CD8-positive, alpha-beta memory T cell (primary cell): ENCODE measurements at places on chromosomes 11 and 22.

DNA sequence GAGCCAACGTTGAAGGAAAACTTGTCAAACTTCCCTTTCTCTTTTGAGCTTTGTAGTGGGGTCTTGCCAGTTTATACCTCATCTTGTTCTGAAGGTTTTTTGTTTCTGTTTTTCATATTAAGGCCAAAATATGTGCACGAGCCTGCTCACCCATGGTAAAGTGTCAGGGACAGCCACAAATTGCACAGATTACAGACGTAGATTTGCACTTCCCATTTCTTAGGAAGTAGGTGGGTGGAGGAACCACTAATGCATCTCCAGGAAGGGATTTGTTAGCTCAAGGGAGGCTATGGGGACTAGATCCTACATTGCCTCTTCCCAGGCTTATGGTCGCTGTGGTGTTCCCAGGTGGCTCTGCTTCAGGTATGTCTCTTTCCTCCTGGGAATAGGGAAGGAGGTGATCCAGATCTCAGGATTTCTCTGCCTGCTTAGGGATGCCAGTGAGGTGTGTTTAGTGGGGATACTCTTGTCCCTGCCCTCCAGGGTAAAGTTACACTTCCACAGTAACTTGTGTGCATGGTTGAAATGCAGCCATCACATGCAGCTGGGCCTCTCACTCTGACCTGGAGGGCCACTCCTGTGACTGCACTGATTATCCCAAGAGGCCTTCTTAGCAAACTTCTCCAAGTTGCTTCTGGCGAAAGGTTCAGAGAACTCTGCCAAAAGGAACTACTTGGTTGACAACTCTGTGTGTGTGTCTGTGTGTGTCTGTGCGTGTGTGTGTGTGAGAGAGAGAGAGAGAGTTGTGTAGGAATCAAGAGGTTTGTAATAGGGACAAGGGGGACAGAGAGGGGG, 9.8 kb downstream of the PPFIBP2 start:
- DNase-seq = no peak
- no peak overlapping the region for H3K4me3 ChIP-seq
- no peaks in the 10 kb centered on the region for H3K36me3 ChIP-seq
- H3K27ac ChIP-seq = no peak overlapping the region
- H3K27me3 ChIP-seq = no peaks in the 10 kb centered on the region

DNA sequence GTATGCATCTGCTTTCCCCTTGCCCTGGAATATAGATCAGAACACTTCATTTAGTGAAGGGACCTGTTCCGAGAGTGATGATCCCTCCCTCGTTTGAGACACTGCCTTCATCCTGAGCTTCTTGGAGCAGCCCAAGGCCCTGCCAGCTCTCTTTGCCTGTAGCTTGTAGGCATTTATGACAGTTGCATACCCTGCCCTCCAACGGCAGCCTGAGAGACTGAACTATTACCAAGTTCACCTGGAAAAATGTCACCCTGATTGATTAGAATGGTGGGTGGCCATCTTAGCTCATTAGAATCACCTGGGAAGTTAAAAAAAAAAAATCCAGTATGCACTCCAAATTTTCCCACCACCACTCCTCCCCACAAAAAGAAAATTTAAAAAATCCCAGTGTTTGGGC, 1.5 kb downstream of the MICAL3 start:
- no peaks in the 10 kb centered on the region for H3K36me3 ChIP-seq
- H3K27me3 ChIP-seq = peaks cover 13% of the 10 kb centered on the region
- no peak overlapping the region for H3K4me3 ChIP-seq
- DNase-seq = no peak

DNA sequence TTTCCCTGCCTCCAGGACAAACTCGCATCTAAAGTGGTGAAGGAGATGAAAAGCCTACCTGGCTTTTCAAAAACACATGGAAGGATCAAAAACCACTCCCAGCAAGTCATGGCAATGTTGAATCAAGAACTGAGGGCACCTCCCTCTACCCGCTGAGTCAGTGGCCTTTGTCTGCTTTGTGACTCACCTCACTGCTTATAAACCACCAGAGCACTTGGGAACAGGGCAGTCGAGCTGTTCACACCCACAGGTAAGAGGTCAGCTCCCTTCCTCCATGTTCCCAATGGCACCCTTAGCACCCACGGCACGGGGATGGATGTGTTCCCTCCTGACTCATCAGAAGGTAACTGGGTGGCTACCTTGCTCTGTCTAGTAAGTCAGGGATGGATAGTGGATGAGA, 21.7 kb downstream of the TENM4 start:
- H3K27ac ChIP-seq = no peak overlapping the region
- H3K27me3 ChIP-seq = no peaks in the 10 kb centered on the region
- no peak overlapping the region for H3K4me3 ChIP-seq
- no peaks in the 10 kb centered on the region for H3K4me1 ChIP-seq
- DNase-seq = no peak

GRCh38 chr11:96506953-96507354, 117.1 kb downstream of the JRKL start:
- no peak for DNase-seq
- H3K36me3 ChIP-seq = no peaks in the 10 kb centered on the region
- no peak overlapping the region for H3K27ac ChIP-seq
- no peak overlapping the region for H3K4me3 ChIP-seq

DNA sequence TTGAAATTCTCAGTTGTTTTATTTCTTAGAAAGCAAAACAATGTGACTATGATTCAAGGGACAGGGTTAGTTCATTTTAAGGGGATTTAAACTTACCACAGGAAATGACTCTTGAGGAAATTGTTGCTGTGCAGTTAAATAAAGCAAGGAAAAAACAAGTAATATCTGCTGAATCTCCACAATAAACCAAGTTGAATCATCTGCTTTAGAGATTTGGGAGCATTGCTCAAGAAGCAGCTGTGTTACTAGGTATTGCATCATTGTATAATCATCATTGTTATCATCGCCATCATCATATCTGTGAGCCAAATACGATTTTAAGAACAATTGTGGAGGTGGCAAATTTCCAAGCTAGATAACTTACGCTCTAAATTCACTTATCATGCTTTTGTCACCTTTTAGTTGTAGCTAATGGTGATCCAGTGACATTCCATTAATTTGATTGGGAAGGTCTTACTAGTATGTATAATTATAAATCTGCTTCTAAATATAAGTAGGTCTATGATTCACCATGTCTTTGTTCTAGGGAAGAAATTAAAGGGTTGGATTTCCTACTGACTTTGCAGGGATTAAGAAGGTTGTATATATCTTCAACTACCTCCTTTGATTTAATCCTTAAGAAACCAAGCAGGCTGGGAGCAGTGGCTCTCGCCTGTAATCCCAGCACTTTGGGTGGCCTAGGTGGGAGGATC, 19.9 kb downstream of the MMP10 start:
- H3K27ac ChIP-seq = no peak overlapping the region
- H3K4me1 ChIP-seq = no peaks in the 10 kb centered on the region
- no peak for DNase-seq
- no peak overlapping the region for H3K4me3 ChIP-seq

GRCh38 chr22:48424661-48425060, 1403.0 kb downstream of the BRD1 start:
- no peaks in the 10 kb centered on the region for H3K27me3 ChIP-seq
- H3K4me3 ChIP-seq = no peak overlapping the region
- no peaks in the 10 kb centered on the region for H3K4me1 ChIP-seq

DNA sequence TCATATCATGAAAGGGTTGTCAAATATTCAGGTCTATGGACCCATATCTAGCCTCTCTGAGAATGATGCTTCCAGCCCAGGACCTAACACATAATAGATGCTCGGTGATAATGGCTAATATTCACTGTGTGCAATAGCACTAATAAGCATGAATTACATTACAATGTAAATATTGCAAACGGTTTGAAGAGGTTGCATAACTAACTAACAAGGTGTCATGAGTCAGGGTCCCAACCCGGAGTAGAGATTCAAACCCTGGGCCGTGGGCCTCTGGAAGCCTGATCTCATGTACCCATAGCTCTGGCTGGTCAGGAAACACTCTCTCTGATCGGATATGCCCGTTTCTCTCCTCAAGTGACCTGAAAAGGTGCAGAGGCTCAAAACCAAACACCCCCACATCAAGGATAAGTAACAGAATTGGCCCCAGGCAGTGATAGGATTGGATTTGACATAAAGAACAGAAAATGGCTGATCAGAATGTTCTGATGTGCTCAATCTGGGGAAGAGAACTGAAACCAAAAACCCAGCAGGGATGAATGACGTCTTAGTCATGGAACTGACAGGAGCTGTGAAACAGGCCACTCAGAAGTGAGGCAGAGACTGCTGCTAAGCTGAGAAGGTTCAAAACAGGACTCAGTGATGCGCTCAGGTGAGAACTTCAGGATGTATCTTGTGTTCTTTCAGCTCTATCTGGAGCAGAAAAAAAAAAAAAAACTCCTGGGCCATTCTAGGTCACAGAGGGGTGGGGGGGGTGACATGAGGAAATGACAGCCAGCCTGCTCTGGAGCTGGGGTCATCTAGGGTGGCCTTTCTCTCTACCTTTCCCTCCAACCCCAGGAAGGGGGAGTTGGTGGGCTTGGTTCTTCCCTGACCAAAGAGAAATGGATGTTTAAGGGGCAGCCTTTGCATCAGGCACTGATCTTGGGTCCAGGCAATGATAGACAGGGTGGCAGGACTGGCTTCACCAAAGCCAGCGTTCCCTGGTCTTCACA, 6.6 kb upstream of the KCTD17 start:
- H3K36me3 ChIP-seq = no peaks in the 10 kb centered on the region
- H3K27me3 ChIP-seq = peaks cover 2% of the 10 kb centered on the region
- H3K4me3 ChIP-seq = no peak overlapping the region
- H3K27ac ChIP-seq = no peak overlapping the region
- H3K4me1 ChIP-seq = no peaks in the 10 kb centered on the region
